GM06990 (cell line): ENCODE measurements at places on chromosomes 16 and 17.

DNA sequence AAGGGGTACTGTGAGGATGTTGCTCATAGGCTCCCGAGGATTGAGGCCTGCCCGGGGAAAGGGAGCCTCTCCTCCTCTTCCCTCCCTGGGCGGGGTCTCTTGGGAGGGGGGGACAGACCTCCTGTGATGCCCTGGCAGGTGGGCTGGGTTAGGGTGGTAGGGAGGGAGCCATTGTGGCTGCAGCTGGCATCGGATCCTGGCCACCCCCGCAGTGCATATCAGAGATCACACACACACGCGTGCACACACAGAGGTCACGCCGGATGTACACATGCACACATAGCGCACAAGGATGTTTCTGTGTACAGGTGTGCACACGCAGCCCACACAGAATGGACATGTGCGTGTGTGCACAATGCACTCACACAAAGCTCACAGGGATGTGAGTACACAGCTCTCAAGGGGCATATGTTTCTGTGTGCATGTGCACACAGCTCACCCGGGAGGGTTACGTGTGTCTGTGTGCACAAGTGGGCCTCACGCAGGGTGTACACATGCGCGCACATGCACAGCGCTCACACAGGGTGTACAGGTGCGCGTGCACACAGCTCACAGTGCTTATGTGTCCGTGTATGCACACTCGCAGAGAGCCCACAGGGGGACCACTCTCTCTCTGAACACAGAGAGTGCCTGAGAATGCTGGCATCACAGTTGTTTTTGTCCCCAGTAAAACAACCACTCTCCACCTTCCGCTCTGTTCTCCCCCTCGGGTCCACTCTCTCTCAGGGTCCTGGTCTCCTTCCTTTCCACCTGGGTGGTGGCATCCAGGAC lies 2.4 kb downstream of the GJD3 start:
- no peak for DNase-seq

- no peak for DNase-seq
Observed at GRCh38 chr16:63442246-63442645, 1406.0 kb upstream of the CDH8 start.

DNA sequence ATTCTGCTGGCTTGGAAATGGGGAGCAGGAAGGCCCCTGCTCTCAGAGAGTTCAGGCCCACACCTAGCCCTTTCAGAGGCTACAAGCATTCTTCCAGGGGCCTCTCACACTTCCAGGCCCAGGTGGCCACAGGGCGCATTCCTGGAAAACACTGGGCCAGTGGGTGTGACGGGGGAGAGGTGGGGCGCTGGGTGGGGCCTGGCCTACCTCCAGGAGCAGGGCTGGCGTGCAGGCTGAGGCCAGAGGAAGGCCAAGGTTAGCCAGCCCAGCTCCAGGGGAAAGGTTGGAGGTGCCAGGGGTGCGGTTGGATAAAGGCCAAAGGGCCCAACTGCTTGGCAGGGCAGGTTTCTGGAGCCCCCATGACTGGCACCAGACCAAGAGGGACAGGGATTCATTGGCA lies 198.2 kb downstream of the MAF start:
- no peak for DNase-seq

DNA sequence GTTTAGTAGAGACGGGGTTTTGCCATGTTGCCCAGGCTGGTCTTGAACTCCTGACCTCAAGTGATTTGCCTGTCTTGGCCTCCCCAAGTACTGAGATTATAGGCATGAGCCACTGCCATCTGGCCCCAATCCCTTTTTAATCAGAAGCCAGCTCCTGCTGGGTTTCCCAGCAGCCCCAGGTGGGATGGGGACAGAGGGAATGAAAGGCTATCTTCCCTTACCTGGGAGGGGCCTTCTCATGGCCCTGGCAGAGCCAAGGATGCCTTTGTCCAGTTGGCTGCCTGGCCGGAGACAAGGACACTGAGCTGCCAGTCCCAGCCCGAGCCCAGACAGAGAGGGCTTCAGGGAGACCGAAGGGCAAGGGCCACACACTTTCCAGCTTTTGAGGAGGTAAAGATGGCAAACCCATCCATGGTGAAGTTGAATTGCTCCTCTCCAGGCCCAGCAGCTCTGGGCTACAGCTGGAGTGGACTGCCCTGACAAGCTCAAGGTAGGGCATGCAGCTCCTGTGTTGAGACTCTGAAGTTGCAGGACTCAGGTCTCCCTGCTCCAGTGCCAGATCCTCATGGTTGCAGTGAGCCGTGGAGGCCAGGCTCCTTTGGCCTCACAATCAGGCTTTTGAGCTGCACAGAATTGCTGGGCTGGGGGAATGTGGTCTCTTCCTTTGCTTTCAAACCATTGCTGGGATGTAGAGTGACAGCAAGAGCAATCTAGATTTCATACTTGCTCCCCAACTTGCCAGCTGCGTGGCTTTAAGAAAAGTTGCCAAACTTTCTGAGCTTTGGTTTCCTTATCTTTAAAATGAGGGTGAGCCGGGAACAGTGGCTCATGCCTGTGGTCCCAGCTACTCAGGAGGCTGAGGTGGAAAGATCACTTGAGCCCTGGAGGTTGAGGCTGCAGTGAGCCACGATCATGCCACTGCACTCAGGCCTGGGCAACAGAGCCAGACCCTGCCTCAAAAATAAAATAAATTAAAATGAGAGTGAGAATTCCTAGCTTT lies 44.5 kb upstream of the IL34 start:
- DNase-seq: no peak

- DNase-seq: no peak
Observed at GRCh38 chr17:48025904-48026501, 11.6 kb downstream of the COPZ2 start.

GRCh38 chr17:29640981-29641642 lies 18.4 kb upstream of the CORO6 start:
- no peak for DNase-seq

- no peak for DNase-seq
Observed at GRCh38 chr16:50388496-50388895, 19.7 kb upstream of the BRD7 start.
